Stimulated activated CD8-positive, alpha-beta memory T cell treated with anti-CD3 and anti-CD28 coated beads, Interleukin-7, amount 100 ng/mL, for 24 hours (primary cell): ENCODE measurements at places on chromosomes 4 and X.

DNA sequence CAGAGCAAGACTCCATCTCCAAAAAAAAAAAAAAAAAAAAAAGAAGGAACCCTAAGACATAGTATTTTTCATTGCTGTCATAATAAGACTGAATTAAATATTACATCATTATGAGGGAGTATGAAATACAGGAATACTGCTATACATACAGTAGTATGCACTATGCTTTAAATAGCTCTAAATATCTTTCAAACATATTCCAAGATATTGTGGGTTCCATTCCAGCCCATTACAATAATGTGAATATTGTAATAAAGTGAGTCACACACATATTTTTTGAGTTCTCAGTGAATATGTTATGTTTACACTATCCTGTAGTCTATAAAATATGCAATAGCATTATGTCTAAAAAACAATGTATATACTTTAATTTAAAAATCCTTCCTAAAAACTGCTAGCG lies 64.8 kb downstream of the GPM6A start:
- DNase-seq = no peak

DNA sequence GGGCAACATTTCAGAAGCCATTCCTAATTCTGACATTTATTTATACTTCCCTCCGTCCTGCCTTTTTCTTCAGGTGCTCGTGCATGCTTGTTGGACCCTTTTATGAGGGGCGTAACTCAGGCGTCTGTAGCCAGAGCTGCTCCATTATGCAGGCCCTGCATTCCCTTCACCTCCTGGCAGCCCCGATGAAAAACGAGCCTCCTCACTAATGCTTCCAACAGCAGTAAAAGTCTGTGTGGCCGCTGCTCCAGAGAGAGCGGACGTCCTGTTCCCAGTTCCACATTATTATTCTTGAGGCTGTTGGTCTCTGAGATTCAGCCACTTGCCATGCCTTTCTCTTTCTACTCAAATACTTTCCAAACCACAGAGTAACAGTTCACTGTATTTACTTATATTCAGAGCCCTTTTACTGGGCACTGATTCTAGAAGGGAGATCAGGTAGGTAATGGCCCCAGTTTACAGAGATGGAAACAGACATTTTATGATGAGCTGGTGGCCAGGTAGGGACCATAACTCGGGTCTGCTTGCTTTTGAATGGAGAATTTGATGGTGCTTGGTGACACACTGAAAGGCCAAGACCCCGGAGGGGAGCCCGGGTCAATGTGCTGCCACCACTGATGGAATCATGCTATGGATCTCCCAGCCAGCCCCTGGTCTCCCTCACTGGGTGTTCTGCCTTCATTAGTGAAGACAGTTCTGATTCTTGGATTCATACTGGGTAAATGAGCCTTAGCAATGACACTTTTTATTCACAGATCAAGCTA lies 101.0 kb downstream of the GATB start:
- no peak for DNase-seq

DNA sequence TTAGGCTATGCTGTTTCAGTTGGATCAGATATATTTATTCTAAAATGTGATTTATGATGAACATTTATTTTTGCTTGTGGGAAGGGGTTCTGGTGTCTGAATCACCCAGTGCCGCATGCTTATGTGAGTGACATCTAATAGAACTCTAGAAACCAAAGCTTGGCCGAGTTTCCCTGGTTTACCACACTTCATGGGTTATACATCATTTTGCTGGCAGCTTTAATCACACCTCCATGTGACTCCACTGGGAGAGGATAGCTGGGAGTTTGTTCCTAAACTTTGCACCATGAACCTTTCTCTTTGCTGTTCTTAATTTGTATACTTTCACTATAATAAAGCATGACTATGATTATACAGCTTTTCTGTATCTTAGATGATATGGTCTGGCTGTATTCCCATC lies 382.9 kb downstream of the INPP4B start:
- DNase-seq = no peak

DNA sequence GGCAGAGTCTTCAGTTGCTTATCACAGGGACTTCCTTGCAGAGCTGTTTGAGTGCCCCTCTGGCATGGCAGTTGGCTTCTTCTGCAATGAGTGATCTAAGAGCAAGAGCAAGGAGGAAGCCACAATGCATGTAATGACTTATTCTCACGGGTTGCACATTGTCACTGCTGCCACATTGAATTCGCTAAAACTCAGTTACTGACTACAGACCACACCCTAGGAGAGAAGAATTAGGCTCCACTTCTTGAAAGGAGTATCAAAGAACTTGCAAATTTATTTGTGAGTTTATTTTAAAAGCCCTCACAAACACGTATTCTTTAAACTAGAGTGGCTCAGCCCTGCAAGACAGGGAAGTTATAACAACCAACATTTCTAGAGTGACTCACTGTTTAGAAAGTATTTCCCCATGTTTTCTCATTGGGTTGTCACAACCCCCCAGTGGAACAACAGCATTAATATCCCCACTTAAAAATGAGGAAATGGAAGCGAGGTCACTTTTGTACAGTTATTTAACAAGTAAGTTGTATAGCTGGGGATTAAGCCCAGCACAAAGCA lies 32.4 kb upstream of the RBPJ start:
- no peak for DNase-seq

- DNase-seq = no peak
Measured at GRCh38 chrX:51376672-51377071, 44.0 kb downstream of the NUDT10 start.

- no peak for DNase-seq
Measured at GRCh38 chr4:51851090-51851936, 8.4 kb downstream of the DCUN1D4 start.

DNA sequence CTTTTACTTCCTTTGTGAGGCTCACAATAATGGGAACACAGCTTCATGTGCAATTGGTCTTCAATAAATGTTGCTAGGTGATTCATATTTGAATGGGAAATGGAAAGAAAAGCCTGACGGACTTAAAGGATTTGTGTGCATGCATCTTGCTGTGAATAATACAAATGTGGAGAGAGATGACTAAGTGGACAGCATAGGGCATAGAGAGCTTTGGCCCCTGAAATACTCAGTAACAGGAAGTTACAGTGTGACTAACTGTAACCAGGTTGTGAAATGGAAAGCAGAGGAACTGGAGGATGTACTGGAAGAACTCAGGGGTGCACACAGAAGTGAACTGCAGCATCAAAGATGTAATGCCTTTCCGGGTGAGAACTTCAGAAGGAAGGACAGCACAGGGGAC lies 206.7 kb downstream of the MGST2 start:
- no peak for DNase-seq

DNA sequence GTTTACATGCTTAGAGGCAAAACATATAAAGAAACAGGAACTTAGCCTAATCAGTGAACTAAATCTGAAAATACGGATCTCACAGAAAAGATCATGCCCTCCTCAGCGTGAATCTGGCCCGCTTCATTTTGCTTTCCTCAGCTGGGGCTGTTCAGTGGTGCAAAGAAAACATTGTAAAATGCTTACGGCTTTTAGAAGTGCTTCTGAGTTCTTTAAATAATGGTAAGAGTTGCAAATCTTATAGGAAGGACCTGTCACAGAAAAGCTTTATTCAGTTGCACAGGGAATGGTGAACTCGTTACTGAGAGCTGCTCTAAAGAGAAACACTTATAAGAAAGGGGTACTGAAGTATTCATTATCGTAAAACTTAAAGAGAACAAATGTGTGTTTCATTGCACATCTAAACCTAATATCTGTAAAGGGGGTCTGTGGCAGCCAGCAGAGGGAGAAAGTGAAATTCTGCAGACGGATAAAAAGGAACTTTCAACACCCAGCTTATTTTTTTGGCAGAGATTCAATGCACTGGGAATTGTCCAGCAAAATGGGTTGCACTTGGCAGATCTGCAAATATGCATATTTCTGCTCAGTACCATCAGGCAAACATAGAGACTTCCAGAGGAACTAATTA lies 139.2 kb upstream of the ANK2 start:
- no peak for DNase-seq

GRCh38 chr4:54058171-54058570 lies 6.2 kb downstream of the CHIC2 start:
- DNase-seq = no peak

GRCh38 chr4:190017357-190018200 lies 9.5 kb downstream of the FRG2 start:
- DNase-seq = no peak

GRCh38 chr4:16116019-16116418 lies 32.2 kb upstream of the PROM1 start:
- DNase-seq = no peak

GRCh38 chrX:9646471-9647224 lies 119.0 kb downstream of the GPR143 start:
- DNase-seq = no peak

- DNase-seq = peak; percentile 76
Measured at GRCh38 chrX:119565107-119565663, at the start of gene STEEP1. STEEP1 (minus strand) TSS chrX:119565409; CDS start chrX:119565355, 54 bp downstream.

GRCh38 chr4:180281724-180282123 lies 1961.5 kb upstream of the TENM3 start:
- no peak for DNase-seq

GRCh38 chrX:5644776-5645175 lies 583.9 kb downstream of the NLGN4X start:
- DNase-seq = no peak

- DNase-seq = no peak
Measured at GRCh38 chr4:967113-968104, 6.0 kb downstream of the DGKQ start.

DNA sequence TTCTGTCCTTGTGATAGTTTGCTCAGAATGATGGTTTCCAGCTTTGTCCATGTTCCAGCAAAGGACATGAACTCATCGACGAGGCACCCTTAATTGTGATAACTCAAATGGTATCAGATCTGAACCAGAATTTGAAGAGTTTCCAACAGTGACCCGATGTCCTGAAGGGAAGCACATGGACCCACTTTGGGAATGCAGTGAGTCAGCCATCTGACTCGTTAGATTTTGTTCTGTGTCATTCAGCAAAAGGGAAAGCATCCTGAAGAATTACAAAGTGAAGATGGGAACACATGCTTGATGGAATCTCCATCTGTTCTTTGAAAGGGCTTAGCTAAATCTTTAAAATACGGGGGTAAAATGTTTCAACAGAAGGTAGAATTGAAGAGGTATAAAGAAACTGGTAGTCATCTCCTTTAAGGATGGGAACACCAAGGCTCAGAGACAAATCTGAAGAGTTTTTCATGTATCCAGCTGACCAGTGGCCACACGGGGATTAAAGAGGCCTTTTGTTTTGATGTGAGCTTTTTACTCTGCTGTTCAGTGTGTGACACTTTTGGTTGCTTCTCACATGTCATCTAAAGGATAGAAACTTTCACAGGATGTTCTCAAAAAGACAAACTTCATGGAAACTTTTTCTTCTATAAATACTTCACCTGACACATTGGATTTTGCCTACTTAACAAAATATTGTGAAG lies 393.8 kb downstream of the INPP4B start:
- DNase-seq = no peak

GRCh38 chr4:164169591-164169990 lies 584.3 kb upstream of the SMIM31 start:
- no peak for DNase-seq

GRCh38 chrX:155169881-155170280 lies 46.4 kb upstream of the VBP1 start:
- no peak for DNase-seq

GRCh38 chr4:108097990-108098553 lies 70.7 kb downstream of the LEF1 start:
- no peak for DNase-seq

- no peak for DNase-seq
Measured at GRCh38 chrX:107968623-107969022, 13.5 kb downstream of the TEX13B start.

- DNase-seq = no peak
Measured at GRCh38 chr4:168265327-168265726, 53.2 kb downstream of the DDX60 start.

DNA sequence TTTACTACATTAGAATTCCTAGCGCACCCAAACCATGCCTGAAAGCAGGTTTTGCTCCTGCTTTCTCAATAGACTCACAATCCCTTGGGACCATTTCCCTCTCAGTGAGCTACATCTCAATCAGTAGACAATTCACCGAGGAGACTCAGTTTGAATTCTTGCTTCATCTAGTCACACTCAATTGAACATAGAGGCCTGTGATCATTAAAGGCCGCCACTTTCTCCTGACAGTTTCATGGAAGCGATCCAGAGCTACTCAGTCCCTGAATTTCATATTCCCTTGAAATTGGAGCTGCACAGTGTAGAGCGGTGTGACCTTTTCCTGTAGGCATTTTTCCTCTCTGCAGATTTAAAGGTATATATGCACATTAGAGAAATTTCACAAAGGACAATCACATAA lies 193.9 kb upstream of the SPOCK3 start:
- DNase-seq = no peak

- DNase-seq = no peak
Measured at GRCh38 chr4:18844726-18845125, 823.2 kb upstream of the LCORL start.

GRCh38 chrX:74788545-74789086 lies 136.6 kb downstream of the NEXMIF start:
- DNase-seq = no peak

DNA sequence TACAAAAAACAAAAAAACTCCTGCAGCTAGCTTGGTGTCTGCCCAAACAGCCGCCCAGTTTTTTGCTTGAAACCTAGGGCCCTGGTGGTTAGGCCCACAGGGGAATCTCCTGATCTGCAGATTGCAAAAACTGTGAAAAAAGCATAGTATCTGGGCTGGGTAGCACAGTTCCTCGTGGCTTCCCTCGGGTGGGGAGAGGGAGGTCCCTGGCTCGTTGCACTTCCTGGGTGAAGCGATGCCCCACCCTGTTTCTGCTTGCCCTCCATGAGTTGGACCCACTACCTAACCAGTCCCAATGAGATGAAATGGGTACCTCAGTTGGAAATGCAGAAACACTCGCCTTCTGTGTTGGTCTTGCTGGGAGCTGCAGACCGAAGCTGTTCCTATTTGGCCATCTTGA lies 18.6 kb upstream of the BRWD3 start:
- DNase-seq = no peak

GRCh38 chrX:33218819-33219218 lies 7.5 kb upstream of the DMD start:
- no peak for DNase-seq

DNA sequence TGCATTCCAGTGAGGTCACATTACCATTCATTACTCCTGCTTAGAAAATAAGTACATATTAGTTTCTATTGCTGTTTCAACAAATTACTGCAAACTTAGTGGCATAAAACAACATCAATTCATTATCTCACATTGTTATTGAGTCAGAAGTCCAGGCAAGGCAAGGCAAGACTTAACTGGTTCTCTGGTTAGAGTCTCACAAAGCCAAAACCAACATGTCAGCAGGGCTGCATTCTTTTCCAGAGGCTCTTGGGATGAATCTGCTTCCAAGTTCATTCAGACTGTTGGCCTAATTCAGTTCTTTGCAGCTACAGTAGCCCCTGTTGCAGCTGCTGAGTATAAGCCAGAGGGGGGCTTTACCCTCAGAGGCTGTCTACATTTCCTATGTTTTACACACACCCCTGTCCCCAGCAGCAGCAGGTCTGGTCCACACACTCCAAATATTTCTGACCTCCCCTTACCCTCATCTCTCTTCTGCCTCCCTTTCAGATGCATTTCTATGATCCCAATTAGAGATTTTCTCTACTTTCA lies 892.1 kb upstream of the EPHA5 start:
- no peak for DNase-seq

- no peak for DNase-seq
Measured at GRCh38 chr4:124713185-124713592, 657 bp upstream of the ANKRD50 start.

GRCh38 chr4:124018383-124019317 lies 622.1 kb downstream of the SPRY1 start:
- no peak for DNase-seq

GRCh38 chr4:85474818-85475630 lies at the start of gene ARHGAP24:
ARHGAP24 (plus strand) TSS chr4:85475150.
- no peak for DNase-seq

GRCh38 chrX:133183806-133184205 lies 34.3 kb downstream of the TFDP3 start:
- DNase-seq = no peak

- DNase-seq = no peak
Measured at GRCh38 chr4:51932261-51932660, 87.9 kb downstream of the LRRC66 start.
